ENCODE measurements at places on chromosomes 13 and 19.

DNA sequence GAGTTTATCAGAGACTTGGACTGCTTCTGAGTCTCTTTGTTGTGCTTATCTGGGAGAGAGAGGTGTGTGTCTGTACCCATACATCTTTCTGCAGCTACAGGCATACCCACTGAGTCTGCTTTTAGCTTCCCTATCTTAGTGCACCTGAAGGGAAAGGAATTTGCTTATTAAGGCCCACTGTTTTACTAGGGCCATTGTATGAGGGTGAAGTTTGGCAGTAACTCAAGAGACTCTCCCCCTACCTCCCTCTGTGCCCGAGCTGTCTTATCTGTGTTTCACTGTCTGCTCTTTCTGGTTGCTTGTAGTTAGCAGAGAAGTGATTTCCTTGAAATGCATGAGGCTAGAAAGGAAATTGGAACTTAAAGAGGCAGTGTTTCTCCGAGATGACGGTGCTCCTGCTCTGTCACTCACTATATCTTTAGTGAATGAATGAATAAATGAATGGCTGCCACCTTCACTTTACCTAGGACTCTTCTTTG, 678 bp upstream of the CD33 start:
- DNase-seq = no peak

GRCh38 chr19:34124828-34125227, 47.5 kb upstream of the LSM14A start:
- no peak for DNase-seq

DNA sequence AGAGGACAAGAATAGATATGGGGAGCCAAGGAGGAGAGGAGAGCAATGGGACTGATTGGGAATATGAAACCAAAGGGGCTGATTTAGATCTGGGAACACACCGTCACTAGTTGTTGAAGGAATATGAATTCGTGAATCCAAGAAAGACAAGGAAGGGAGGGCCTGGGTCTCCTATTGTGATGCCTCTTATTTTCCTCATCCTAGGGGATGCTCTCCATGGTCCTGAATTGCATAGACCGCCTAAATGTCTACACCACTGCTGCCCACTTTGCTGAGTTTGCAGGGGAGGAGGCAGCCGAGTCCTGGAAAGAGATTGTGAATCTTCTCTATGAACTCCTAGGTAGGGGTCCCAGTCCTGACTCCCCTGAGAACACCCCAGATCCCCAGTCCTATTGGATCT, 21.5 kb downstream of the RYR1 start:
- no peak for DNase-seq

DNA sequence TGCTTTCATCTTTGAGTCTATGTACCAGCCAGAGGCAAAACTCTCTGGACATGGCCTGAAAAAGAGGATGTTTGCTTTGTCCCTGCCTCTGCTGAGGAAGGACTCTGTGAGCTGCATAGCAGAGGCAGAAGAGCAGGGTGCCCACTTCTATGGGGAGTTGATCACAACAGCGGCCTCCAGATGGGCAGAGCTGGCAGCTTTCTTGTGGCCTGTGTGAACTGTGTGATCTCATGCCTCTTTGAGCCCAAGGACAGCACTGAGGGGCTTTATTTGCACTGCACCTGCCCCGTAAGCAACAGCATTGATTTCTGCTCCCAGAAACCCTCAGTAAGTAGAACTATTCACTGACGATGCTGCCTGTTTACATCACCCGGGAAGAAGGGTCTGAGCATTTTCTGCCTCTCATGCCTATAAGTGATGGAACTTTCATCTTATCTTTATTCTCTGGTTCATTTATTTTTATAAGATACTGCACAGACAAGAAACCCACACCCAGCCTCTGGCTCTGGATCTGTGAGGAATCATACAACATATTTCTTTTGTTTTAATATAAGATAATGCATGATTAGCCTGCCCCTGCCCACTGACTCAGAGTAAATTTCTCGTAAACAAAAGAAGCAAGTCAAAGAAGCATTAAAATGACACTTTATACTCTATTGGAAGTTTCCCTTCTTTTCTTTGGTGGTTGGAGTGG, 244.2 kb upstream of the SOX21 start:
- DNase-seq = no peak

DNA sequence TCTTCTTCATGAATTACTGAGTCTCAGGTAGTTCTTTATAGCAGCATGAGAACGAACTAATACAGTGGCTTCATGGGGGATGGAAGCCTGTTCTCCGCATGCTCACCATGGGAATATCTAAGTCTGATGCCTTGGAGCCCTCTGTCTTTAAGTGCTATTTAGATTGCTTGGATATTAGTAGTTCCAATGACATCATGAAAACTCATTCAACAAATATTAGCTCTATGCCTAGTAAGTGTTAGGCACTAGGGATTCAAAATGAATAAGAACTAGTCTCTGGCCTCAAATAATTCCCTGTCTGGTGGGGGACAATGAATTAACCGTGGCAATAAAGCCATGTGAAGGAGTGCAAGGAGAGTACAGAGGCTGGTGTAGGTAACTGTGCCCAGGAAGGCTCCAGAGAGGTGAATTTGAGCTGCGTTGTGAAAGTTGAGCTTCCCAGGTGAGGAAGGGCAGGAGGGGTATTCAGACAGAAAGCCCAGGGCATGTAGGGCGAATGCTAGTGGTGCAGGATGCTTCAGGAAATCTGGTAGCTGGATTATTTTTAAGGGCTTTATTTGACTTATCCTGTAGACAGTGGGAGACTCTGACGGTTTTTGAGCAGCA, 6.1 kb upstream of the WASF3 start:
- DNase-seq = no peak

DNA sequence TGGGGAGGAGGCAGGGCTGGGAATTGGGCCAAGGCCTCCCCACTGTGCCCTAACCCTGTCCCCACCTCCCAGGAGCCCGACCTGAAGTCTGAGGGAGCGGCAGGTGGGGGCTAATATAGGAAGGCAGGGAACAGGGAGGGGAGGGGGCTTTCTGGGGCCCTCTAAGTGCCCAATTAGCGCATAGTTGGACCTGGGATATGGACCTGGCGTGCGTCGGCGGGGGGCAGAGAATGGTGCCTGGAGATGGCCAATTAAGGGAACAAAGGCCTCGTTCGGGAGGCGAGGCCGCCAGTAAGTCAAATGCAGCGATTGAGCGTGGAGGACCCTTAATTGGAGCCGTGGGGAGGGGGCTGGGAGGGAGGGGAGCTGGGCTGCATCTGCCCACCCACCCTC, at the start of gene C19orf85:
Gene C19orf85 (minus strand): TSS at position 90 of the 393 bp plus-strand sequence. CDS start 197 bp downstream, outside the sequence.
- no peak for DNase-seq
